Lung (tissue), 17 donors: ENCODE measurements at places on chromosomes 3 and 15.

- no peak for DNase-seq
Observed at GRCh38 chr3:194488055-194488742, 1.4 kb upstream of the ATP13A3 start.

DNA sequence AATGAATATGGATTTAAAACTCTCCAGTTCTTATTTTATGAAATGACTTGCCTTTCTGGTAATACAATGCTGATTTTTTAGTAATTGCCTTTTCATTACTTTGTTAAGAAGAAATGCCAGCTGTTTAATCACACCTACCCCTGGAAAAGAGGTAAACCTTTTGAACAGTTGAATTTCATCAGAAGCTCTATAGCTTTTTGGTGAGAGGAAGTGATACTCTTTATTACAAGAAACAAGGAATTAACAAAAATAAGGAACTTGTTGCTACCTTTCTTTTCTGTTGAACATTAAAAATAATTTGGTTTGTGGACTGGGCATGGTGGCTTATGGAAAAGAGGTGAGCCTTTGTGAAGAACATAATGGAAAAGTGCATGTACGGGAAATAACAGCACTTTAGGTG lies 19.7 kb downstream of the BLOC1S6 start:
- DNase-seq = no peak

GRCh38 chr15:63526401-63526800 lies 22.0 kb downstream of the USP3 start:
- DNase-seq = no peak

DNA sequence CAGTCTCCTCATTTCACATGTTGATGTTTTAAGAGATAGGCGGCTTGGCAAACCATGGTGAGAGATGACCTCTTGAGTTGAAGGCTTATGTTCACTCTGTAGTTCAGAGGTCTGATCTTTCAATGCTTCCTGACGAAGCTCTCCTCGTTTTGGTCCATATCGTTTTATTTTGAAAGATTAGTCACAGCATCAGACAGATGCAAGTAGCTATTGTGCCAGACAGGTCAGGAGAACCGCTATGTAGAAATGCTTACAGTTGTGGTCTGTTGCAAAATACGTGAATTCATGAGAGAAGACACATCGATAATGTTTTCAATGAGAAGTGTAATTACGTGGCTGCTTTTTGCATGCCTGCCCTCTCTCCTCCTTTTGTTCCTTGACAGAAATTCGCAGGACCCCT lies 47.5 kb downstream of the CHL1 start:
- DNase-seq = no peak

- DNase-seq = no peak
Observed at GRCh38 chr3:129697229-129697969, 90.9 kb upstream of the PLXND1 start.

GRCh38 chr3:153840487-153840886 lies 280.7 kb upstream of the ARHGEF26 start:
- no peak for DNase-seq

DNA sequence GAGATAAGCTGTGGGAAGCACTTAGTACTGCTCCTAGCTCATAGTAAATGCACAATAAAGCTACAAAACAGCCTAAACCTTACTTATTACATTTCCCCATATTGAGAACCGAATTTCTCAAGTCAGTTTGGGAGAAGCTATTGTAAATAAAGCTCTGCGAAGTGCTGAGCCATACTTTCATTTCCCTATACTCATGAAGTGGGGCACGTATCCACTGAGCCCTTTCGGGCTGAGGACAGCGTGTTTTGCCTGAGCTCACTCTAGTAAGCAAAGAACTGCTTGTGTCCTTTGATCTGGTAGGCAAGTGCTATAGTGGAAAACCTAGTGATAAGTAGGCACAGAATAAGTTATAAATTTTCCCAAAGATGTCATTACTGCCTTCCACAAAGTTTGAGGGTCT lies 165.0 kb downstream of the RSL24D1 start:
- no peak for DNase-seq

- DNase-seq = peak; percentile 34
Observed at GRCh38 chr3:12993517-12994356, 79.5 kb downstream of the IQSEC1 start.

DNA sequence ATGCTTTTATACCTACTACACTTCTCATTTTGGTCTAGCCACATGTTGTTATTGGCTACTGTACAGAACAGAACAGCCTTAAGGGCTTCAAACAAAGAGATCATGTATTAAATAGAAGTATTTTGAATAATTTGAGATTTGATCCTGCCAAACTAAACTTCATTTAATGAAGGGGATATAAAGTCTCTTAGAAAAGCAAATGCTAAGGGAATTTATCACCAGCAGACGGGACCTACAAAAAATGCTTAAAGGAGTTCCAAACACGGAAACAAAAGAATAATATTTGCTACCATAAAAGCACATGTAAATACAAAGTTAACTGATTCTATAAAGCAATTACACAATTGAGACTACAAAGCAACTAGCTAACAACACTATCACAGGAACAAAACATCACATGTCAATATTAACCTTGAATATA lies 23.6 kb upstream of the FMN1 start:
- no peak for DNase-seq

- DNase-seq = no peak
Observed at GRCh38 chr15:50909010-50909317, 481 bp downstream of the AP4E1 start.

- DNase-seq = no peak
Observed at GRCh38 chr3:58188173-58188564, 22.6 kb downstream of the DNASE1L3 start.

DNA sequence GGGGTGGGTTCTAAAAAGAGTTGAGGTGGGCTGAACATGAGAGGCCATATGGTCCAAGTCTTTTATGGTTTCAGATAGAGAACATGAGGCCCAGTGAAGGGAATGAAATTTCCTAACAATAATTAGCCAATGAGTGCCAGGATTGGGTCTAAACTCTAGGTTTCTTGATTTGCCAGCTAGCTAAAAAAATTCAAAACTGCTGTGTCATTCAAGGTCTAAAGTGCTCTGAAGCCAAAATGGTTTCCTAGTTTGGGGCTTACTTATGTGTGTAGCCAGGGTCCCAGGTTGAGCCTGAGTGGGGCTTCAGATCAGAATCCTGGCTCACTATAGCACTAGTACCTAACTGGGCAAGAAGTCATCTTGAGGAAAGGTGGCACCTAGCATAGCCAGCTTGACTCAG lies 55.3 kb upstream of the SYN2 start:
- no peak for DNase-seq

GRCh38 chr3:116963802-116964201 lies 254.2 kb downstream of the TUSC7 start:
- no peak for DNase-seq

GRCh38 chr15:89125088-89125826 lies 37.0 kb downstream of the ABHD2 start:
- peak; percentile 58 for DNase-seq

DNA sequence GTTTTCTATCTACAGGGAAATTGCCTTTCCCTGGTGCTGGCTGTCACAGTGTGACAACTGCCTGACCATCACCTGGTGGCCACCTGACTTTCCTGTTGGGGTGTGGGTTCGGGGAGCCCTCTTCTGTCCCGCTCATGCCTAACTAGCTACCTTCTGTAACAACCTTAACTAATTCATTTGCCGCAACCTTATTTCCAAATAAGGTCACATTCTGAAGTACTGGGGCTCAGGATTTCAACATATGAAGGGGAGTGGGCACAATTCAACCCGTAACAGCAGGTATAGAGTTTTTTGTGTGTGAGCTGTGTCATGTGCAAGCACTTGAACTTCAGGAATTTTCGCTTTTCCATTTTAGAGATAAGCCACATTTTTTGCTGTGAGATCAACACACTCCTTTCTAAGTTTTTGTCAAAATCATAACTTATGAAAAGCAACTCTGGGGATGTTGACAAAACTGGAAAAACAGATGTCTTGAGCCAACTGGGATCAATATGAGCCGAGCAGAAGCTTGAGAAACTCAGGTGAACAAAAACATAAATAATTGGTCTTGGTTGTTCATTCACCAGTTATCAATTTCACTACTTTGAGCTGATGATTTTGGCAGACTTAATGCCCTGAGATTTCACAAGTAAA lies 242.0 kb upstream of the RGMA start:
- peak; percentile 37 for DNase-seq

DNA sequence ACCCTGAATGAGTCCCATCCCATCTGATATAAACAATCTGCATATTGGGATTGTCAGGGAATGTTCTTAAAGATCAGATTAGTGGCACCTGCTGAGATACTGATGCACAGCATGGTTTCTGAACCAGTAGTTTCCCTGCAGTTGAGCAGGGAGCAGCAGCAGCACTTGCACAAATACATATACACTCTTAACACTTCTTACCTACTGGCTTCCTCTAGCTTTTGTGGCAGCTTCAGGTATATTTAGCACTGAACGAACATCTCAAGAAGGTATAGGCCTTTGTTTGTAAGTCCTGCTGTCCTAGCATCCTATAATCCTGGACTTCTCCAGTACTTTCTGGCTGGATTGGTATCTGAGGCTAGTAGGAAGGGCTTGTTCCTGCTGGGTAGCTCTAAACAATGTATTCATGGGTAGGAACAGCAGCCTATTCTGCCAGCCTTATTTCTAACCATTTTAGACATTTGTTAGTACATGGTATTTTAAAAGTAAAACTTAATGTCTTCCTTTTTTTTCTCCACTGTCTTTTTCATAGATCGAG lies 4.5 kb downstream of the B2M start:
- no peak for DNase-seq

GRCh38 chr15:51793521-51794305 lies 35.7 kb upstream of the TMOD3 start:
- peak; percentile 83 for DNase-seq

DNA sequence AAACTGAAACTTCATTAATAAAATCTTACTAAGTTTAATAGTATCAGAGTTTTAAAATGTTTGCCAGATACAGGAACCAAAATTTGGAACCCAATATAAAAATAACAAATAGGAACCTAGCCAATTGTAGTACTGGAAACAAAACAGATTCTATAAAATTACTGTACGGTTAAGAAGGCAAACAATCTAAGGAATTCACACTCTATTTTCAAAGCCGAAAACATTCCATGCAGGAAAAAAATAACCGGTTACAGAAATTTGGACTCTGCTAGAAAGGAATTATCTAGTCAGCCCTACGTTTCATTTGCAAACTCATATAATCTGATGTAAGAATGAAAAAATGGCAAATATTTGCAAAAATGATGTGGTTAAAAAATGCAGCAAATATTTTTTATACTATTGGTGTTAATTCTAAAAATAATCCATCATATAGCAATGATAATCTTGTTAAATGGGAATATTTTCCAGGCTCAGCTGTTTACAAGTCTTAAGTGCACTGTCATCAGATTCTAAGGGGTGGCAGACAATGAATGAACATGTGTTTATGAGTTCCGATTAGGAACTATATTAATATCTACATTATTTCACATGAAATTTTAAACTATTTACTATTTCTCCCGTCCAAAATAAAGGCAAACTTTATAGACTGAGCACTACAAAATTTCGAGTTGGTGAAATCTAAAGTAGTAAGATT lies 58.1 kb downstream of the DCBLD2 start:
- DNase-seq = no peak

DNA sequence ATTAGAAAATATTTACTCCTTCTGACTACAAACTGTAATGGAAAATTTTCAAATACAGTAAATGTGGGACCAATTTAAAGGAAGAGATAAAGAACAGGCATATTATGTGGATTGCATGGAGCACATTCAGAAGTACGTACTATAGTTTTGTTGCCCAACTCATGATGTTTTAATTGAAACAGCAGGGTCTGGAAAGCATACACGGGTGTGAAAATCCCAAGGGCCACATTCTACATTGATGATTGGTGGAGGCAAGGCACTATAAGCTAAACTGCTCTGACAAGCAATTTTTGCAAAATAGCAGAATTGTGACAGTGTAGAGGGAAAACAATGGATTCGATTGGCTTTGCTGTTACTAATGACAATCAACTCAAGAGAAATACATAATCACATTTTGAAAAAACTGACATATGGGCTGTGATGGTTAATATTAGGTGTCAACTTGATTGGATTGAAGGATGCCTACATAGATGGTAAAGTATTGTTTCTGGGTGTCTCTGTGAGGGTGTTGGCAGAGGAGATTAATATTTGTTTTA lies 458.6 kb downstream of the PYDC2 start:
- DNase-seq = no peak

- DNase-seq = no peak
Observed at GRCh38 chr3:64354956-64355355, 129.7 kb upstream of the PRICKLE2 start.

- no peak for DNase-seq
Observed at GRCh38 chr3:149816311-149816710, 3.3 kb downstream of the RNF13 start.

DNA sequence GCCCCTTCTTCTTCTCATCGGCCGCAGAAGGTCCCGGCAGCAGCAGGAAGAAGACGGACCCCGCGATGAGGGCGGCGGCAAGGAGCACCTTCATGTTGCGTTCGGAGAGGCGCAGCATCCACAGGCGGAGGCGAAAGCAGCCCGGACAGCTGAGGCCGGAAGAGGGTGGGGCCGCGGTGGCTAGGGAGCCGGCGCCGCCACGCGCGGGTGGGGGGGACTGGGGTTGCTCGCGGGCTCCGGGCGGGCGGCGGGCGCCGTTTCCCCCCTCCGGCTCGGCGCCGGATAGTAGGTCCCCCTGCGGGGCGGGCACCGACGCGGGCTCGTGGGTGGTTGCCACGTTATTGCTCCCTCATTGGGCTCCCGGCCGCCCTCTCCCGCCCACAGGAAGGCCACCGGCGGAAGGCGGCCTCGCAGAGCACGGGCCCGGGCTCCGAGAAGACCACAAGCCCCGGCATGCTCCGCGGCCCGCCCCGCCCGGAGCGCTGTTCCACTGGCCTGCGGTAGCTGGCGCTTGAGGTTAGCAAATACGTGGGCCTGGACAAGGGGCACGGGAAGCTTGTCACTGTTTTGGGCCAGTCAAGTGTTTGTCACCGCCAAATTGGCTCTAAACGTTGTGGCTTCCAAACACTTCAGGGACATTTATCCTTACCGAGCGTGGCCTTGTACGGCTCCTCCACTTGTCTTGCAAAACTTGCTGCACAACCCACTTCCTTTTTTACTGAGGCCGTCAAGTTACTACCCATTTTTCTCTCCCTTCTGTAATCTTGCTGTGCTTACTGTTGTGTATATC lies at the start of gene PPIB:
Gene PPIB, minus strand, starts transcription at position 154 of the 790 bp plus-strand sequence. Its CDS starts 36 bp downstream, at position 118.
- DNase-seq = peak; percentile 99
